ENCODE measurements at places on chromosomes 6 and 20.

- no peak for DNase-seq
These were observed 211.3 kb downstream of the ARID1B start for GRCh38 chr6:156988276-156989158.

- DNase-seq = no peak
These were observed 21.7 kb downstream of the CST7 start for GRCh38 chr20:24970754-24971153.

DNA sequence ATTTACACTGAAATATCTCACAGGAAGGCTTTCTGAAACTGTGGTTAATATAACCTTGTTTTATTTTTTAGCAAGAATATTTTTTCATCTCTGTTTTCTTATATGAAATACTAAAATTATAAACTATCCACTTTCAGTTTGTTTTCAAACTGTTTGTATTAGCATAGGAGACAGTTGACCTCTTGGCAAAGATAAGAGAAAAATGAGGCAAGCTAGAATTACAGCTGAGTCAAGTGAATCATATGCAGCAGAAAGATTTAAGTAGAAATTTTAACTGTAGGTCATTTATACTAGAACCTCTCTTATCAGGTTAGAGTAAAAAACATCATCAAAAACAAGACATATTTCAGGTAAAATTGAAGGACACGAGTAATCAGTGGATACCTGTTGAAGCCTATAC, 792.6 kb downstream of the PHF3 start:
- no peak for DNase-seq

DNA sequence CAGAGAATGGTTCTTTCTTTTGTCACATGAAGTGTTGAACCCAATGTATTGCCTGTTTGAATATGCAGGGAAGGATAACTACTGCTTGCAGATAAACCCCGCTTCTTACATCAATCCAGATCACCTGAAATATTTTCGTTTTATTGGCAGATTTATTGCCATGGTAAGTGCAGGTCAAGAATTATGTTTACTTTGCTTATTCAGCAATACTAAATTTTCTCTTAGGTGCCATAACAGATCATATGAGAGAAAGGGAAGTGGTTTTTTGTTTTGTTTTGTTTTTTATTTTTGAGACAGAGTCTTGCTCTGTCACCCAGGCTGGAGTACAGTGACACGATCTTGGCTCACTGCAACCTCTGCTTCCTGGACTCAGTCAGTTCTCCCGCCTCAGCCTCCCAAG, 36.6 kb upstream of the DYNLRB1 start:
- no peak for DNase-seq

DNA sequence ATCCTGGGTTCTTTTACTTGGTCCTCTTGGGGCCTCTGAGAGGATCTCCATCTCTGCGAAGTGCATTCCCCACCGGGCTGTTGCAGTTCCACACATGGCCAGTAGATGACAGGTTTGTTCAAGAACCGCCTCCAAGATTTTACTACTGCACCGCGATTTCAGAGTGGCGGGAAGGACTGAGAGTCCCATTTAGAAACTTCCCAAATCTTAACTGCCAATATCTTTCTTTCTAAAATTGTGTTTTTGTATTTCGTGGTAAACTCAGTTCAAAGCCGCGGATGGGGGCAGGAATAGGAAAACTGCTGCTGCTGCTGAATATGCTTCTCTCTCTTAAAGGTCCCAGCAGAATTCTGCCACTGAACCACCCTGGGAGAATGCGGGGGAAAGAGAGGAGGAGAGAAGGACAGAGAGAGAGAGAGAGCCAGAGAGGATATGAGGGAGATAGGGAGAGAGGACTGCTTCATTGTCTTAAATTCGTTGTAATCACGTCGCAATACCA, 8.6 kb upstream of the BTNL2 start:
- DNase-seq = peak; percentile 76

DNA sequence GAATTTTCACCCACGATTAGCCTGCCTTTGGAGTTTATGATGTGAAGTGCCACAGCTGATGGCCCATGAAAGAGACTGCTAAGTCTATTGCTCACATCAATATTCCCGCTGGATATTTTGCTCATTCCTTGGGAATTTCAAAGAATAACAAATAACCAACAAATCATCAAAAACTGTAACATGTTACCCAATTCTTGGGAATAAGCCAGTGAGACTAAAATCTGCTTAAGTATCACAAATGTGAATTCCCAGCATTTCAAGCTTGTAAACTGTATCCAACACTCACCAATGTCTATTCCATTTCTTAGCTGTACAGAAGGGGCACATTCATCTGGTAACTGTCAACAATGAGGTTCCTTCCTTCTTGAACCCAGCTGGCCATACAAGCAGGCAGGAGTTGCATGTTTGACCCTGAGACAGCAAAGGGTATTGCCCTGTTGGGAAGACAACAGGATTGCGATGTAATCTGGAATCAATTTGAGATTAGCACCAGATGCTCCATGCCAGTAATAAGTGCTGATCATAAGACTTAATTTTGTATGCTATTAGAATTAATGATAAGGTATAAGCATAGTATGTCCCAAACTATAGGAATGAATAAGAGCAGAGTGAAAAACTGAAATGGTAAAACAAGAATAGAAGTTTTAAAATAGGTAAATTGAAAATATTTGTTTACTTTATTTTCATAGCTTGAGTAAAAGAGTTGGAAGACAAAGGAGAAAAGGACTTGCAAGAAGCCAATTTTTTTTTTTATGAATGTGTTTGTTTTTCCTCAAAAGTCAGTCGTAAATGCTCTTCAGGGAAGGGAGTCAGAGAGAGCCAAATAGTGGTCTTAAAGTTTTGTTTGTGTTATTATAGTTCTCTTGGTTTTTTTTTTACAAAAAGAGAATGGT, 58.8 kb downstream of the RSPO3 start:
- peak; percentile 84 for DNase-seq

GRCh38 chr6:157323966-157324300, 614 bp upstream of the TMEM242 start:
- peak; percentile 83 for DNase-seq

DNA sequence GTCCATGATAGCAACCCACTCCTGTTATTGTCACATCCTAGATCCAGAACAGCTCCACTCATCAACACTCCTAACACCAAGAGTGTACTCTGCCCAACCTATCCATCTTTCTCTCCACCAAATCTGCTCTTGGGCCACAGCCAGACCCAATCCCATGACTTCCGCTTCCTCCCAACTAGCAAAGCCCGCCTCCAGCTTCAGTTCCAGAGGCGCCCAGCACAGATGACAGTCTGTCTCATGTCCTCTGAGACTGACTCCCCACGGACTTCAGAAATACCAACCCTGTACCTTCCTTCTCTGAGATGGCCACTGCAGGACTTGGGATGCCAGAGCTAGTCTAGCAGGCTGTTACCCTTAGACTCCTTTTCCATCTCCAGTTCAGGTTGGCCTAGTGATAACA, 48.6 kb downstream of the DTNBP1 start:
- DNase-seq = no peak

DNA sequence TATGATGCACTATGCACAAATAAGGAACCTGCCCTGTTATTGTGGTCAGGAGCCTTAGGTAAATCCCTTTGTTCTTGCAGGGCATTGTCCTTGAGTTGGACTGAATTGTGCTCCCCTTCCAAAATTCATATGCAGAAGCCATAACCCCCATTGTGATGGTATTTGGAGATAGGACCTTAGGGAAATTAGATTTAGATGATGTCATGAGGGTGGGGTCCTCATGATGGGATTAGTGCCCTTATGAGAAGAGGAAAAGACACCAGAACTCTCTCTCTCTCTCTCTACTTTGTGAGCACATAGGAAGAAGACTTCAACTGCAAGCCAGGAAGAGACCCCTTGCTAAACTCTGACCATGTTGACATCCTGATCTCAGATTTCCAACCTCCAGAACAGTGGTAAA, 268.0 kb downstream of the LRFN2 start:
- no peak for DNase-seq

GRCh38 chr20:38665506-38666285, 58.6 kb upstream of the SLC32A1 start:
- no peak for DNase-seq

DNA sequence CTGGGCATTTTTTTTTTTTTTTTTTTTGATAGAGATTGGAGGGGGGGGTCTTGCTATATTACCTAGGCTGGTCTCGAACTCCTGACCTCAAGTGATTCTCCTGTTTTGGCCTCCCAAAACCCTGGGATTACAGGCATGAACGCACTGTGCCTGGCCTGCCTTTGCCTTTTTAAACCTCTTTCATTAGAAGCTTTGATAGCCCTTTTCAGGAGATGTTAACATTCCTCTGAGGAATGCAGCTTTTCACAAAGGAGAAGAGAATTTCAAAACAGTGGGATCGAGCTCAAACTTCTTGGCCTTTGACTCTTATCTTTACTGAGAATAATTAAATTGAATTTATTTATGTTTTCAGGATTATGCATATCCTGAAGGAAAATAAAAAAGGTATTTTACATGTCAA, 31.3 kb downstream of the SLC26A8 start:
- DNase-seq = no peak

DNA sequence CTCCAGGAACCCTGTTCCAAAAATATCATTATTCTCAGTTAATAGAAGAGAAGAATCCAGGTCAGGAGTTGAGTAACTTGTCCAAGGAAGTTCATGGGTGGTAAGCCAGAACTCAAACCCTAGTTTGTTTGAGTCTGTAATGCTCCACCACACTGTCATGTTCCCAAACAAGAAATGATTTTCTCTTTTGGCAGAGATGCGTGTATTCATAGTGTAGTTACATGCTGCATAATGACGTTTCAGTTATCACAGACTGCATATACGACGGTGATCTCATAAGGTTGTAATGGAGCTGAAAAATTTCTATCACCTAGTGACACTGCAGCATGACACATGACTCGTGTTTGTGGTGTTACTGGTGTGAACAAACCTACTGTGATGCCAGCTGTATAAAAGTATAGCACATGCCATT, 102.6 kb downstream of the TULP4 start:
- DNase-seq = peak; percentile 65

DNA sequence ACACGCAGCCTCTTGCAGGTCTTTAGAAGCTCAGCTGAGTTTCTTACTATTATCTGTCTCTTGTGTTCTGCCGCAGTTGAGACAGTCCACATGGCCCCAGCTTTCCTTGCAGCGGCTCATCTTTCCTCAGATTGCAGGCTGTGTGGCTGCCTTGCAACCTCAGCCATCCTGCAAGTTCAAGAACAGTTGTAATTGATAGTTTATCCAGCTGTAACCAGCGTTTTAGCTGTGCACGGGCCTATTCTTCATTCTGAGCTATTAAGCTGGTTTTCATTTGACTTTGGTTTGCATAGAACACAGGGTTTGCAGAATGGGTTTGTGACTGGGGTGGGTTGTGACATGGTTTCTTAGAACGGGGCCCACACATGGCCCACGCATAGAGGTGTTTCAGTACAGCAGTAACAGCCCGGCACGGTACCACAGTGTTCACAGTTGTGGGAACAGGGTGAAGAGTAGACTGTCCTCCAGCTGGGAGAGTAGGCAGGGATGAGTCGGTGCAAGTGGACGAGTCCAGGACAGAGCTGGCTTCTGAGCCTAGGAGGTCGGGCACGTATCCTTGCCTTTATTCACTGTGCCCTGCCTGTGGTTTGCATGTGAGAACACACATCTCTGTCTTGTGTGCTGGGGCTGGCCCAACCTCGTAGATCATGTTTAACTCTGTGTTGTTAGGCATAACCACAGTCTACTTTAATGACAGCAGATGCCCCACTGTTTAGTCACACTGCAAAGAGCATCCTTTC, 89.2 kb downstream of the RPP40 start:
- DNase-seq = peak; percentile 73

- DNase-seq = no peak
These were observed 41.6 kb upstream of the MRPS10 start for GRCh38 chr6:42259286-42259685.

- no peak for DNase-seq
These were observed 32.2 kb downstream of the EIF2S2 start for GRCh38 chr20:34079818-34080217.

GRCh38 chr6:122580737-122581136, 29.5 kb upstream of the PKIB start:
- DNase-seq = no peak

- no peak for DNase-seq
These were observed 203.3 kb upstream of the PLCB4 start for GRCh38 chr20:8865636-8866035.

DNA sequence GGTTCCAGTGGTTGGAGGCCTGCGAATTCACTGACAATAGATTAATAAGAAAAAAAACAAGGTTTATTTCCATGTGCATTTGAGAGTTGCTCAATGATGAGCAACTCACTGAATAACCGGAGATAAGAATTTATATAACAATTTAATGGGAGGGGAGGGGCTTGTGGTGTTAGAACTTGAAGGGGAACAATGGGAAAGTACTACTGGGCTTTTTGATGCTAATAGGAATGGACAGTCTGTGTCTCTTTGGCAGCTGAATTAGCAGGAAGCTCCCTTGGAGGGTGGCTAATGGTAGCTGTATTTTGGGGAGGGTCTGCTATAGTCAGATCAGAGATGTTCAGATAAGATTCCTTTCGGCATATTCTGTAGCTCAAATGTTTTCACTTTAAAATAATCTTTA, 62.4 kb upstream of the GMDS start:
- DNase-seq = no peak

- DNase-seq = peak; percentile 48
These were observed 110.4 kb upstream of the COL21A1 start for GRCh38 chr6:56357616-56358373.

GRCh38 chr6:161216616-161217205, 57.1 kb downstream of the AGPAT4 start:
- DNase-seq = no peak

GRCh38 chr20:38855356-38855755, 49.9 kb downstream of the PPP1R16B start:
- peak; percentile 10 for DNase-seq

GRCh38 chr6:142635130-142635529, 309.8 kb downstream of the HIVEP2 start:
- peak; percentile 64 for DNase-seq

- no peak for DNase-seq
These were observed 636.6 kb upstream of the MAN1A1 start for GRCh38 chr6:119985952-119986736.

GRCh38 chr20:56758706-56759105, 129.6 kb downstream of the TFAP2C start:
- DNase-seq = no peak
